ENCODE measurements at places on chromosomes 7 and 10.

- DNase-seq = no peak
Observed at GRCh38 chr10:12358863-12359564, 9.7 kb downstream of the CAMK1D start.

GRCh38 chr10:55410415-55410885 is 609.4 kb upstream of the PCDH15 start:
- no peak for DNase-seq

GRCh38 chr10:133114251-133114650 is 26.5 kb downstream of the ADGRA1 start:
- DNase-seq = no peak

DNA sequence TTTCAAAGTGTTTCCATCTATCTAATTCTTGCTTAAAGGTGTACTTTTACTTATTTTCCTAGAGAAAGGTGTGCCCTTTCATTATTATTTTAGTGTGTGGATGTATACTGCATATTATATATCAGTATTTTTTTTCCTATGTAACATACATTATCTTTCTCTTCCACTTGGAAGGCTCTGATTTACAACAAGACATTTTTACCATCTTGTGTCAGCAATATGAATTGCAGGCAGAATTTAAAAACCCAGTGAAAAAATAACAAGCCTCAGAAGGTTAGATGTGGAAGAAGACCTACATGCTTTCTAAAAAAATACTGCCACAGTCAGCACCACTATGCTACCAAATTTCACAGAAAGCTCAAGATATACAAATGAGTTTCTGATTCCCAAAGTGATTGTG is 327.7 kb upstream of the STEAP1 start:
- no peak for DNase-seq

- no peak for DNase-seq
Observed at GRCh38 chr7:2924866-2925840, 81.0 kb upstream of the GNA12 start.

GRCh38 chr7:142797391-142798377 is 26.9 kb downstream of the PRSS2 start:
- no peak for DNase-seq

- DNase-seq = no peak
Observed at GRCh38 chr10:44963772-44964633, 4.4 kb downstream of the RASSF4 start.

GRCh38 chr7:55440040-55440690 is 75.0 kb downstream of the LANCL2 start:
- no peak for DNase-seq

DNA sequence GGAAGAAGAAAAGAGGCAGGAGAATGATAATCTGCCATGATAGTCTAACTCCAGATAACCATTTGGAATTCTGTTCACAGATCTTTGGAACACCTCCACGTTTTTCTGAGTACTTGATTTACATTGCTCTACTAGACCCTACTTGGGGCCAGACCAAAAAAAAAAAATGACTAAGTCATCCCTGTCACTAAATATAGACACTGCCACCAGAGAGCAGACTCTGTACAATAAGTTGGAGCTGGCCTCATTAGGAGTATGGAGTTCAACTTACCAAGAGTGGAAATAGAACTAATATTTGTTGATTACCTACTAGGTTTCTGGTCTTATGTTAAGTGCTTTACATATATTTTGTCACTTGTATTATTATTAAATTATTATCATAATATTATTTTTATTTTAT is 80.9 kb upstream of the ZNF800 start:
- DNase-seq = no peak
